ENCODE measurements at places on chromosomes 6 and 20. TPM values are rescaled to one million over a fixed set of nuclear protein-coding genes. Genes with fewer than 3 reads are reported as not detected.

Gene EFHC1
- total RNA-seq = 76.0 TPM

Gene HDGFL1
- not detected for total RNA-seq

Gene DEFB132
- not detected for total RNA-seq

Gene PRPH2
- total RNA-seq = 5.8 TPM

Gene OXT
- total RNA-seq = not detected

Gene ME1
- total RNA-seq = 8.4 TPM

Gene KCNK5
- total RNA-seq = 7.5 TPM

Gene OTOR
- not detected for total RNA-seq

Gene SH3BGRL2
- 55.9 TPM for total RNA-seq

Gene UNC93A
- not detected for total RNA-seq

GRCh38 chr6:40713002-40713719 lies 126.0 kb upstream of the LRFN2 start:
- peak; percentile 30 for DNase-seq

DNA sequence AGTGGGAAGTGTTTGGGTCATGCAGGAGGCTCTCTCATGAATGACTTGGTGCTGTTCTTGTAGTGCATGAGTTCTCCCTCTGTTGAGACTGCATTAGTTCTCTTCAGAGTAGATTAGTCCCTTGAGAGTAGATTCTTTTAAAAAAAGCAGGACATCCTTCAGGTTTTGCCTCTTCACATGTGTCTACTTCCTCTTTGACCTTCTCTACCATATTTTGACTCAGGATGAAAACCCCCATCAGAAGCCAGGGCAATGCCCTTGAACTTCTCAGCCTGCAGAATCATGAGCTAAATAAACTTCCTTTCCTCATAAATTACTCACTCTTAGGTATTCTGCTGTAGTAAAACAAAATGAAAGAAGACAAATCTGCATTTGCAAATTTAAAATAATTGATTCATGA lies 170.3 kb downstream of the CD109 start:
- no peak for DNase-seq

GRCh38 chr6:110856296-110856695 lies 18.3 kb upstream of the AMD1 start:
- DNase-seq = no peak

DNA sequence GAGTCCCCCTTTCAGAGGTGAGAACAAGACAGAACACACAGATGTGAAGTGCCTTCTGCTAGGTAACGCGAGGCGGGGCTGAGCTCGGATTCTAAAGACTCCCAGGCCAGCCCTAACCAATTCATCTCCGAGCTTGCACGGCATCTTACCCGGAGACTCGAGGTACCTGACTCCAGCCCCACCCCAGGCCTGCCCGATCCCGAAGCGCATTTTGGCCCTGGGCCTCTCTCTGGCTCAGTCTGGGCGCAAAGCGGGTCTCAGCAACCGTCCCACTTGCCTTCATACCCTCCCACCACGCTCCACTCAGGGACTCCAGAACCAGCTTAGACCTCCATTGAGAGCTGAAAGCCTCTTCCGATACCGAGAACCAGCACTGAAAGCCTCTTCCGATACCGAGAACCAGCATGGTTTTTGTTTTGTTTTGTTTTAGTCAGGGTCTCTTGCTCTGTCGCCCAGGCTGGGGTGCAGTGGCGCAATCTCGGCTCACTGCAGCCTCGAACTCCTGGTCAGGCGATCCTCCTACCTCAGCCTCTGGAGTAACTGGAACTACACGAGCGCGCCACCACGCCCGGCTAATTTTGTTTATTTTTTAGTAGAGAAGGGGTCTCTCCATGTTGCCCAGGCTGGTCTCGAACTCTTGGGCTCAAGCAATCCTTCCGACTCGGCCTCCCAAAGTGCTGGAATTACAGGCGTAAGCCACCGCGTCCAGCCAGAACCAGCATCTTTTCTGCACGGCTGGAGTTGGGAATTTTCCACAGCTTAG lies 557 bp upstream of the DYNLRB1 start:
- DNase-seq = no peak

- no peak for DNase-seq
These were observed 150.9 kb downstream of the ARID1B start for GRCh38 chr6:156928126-156928525.

DNA sequence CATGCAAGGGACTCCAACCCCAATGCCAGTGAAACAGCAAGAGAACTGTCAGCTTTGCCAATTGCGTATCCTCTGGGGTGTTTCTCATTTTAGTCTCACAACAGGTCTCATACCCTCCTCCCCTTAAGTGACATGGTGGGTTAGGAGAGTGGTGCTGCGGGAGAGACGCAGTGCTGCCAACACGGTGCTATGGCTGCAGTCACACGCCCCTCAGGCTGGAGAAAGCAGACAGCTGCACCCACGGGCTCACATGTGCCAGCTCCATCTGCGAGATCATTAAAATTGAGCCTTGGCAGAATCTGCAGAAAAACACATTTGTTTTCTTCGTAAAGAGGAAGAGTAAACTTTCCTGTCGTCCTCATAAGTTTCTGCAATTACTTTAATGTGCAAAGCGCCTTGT lies 114.7 kb downstream of the ANKRD60 start:
- peak; percentile 76 for DNase-seq

DNA sequence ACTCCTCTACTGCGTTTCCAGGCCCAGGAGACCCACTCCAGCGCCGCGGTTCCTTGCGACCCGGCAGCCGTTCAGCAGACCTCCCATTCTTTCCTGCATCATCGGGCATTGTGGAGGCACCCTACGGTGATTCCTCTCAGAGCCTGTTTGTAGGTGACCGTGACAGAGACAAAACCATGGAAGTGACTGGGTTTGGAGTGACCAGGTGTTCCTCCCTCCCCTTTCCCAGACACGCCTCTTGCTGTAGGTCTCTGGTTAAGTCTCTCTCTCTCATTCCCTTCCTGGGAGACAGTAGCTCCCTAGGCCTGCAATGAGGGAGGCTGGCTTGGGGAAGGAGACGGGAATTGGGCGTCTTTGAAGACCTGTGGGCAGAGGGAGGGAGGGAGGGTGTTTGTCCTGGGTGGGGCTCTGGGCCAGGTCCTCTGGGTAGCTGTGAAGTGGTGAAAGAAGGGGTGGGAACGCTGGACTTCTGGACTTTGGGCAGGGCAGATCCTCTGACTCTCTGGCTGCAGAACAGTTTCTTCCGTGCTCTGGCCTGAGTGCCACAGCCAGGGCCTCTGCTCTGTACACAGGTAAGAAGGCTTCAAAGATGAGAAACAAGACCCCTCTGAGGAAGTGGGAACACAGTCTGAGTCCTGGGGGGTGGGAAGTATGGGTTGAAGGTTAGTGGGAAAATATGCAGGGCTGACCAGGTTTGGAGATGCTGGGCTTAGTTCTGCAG lies 763 bp downstream of the KLC4 start:
- DNase-seq = no peak

- DNase-seq = no peak
These were observed 3.6 kb downstream of the SULF2 start for GRCh38 chr20:47781632-47782031.

- DNase-seq = no peak
These were observed 19.7 kb upstream of the TLDC2 start for GRCh38 chr20:36856195-36856594.

GRCh38 chr6:54910431-54910884 lies 63.9 kb downstream of the FAM83B start:
- DNase-seq = peak; percentile 70

GRCh38 chr6:74597266-74597665 lies 608.6 kb downstream of the COL12A1 start:
- DNase-seq = no peak

- peak; percentile 5 for DNase-seq
These were observed 725 bp downstream of the OSER1 start for GRCh38 chr20:44209686-44210405.

DNA sequence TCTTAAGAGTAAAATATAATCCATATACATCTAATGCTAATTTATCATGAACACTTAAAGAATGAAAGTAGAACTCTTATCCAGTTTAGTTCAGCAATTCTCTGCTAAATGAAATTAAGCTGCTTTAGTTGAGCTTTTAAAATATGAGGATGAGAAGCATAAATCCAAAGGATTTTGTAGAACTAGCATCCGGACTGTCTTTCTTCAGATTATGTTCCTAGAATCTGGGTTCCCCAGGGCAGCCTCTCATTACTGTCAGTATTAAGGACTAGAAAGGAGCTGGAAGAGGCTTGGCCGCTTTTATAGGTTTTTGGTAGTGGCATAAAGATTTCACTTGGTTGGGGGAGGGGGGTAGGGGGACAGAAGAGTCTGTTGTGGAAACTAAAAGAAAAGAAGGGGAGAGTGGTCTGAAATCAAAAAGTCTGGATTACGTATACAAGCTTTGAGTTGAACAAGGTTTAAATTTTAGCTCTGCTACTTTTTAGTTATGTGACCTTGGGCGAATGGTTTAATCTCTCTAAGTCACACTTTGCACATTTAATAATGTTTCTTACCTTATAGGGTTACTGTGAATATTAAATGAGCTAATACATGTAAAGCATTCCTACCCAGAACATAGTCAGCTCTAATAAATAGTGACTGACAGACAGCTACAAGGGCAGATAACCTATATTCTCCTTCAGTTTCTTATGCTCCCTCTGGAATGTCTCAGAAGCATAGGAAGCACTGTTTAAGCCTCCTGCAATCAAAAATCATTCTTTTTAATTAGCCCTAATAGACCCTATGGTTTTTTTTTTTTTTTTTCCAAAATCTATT lies 3.7 kb downstream of the SGK1 start:
- no peak for DNase-seq

- DNase-seq = peak; percentile 87
These were observed at the start of gene STAU1 for GRCh38 chr20:49187851-49188641. TSS of gene STAU1 (minus strand) at chr20:49188334. CDS start at chr20:49166201, 22,133 bp downstream.

DNA sequence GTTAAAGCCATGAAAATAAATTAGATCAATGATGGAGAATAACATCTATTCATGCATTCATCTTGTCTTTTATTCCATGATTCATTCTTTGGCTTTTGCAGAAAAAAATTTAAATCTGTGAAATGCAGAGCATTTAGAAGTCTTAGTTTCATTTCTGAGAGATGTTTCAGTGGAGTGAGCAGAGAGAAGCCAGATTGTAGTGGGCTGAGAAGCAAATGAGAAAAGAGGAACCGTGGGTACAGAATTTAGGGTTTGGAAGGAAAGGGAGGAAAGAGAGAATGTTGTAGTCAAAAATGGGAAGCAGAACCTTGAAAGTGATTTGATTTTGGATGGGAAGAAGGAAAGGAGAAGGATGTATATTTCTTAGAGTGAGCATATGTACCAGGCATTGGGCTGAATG lies 260.3 kb upstream of the MAN1A1 start:
- DNase-seq = no peak

- no peak for DNase-seq
These were observed 35.2 kb downstream of the FAM184A start for GRCh38 chr6:119043265-119043664.

Measured in spinal cord (tissue), 10 donors.